Skin of body (tissue), 3 donors: ENCODE measurements at places on chromosomes 5 and 9.

DNA sequence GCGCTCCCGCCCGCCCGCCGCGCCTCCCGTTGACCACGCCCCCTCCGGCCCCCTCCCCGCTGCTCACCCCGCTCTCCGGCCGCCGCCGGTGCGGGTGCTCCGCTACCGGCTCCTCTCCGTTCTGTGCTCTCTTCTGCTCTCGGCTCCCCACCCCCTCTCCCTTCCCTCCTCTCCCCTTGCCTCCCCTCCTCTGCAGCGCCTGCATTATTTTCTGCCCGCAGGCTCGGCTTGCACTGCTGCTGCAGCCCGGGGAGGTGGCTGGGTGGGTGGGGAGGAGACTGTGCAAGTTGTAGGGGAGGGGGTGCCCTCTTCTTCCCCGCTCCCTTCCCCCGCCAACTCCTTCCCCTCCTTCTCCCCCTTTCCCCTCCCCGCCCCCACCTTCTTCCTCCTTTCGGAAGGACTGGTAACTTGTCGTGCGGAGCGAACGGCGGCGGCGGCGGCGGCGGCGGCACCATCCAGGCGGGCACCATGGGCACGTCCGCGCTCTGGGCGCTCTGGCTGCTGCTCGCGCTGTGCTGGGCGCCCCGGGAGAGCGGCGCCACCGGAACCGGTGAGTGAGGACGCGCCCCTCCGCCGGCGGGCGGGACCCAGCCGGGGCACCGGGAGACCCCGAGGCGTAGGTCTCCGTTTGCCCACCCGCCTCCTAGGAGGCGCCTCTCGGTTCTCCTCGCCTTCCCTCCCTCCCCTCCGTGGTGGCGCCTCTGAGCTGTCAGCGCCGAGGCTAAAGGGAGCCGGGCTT, at the start of gene VLDLR:
TSS of gene VLDLR (plus strand) at position 66 of the 739 bp plus-strand sequence. CDS start at position 469, 403 bp downstream.
- DNase-seq, result no peak

- DNase-seq, result no peak
Measured at GRCh38 chr9:134533850-134534588, 107.6 kb upstream of the COL5A1 start.

DNA sequence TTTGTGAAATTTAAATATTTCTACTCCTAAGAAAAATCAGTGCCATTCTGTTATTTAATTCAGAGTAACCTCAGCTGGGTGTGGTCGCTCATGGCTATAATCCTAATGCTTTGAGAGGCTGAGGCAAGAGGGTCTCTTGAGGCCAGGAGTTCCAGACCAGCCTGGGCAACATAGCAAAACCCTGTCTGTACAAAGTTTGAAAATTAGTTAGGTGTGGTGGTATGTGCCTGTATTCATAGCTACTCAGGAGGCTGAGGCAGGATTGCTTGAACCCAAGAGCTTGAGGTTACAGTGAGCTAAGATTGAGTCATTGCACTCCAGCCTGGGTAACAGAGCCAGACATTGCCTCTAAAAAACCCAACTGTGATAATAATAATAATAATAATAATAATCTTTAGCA, 44.8 kb upstream of the CNTLN start:
- no peak for DNase-seq

DNA sequence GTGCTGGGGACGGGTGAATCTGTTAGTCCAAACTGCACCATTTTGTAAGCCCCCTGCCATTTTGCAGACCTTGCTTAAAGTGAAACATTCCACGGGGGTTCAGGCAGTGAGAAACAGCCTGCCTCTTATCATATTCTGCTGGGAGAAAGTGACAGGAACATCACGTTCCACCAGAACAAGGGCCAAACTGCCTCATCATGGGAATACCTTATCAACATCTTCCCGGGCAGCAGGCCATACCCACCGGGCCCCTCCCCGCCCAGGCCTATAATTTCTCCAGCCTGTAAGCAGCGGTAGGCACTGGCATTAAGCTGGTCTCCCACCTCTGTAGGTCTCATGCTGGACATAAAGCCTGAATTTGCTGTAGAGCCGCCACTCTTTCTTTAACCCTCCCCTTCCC, 1.5 kb upstream of the CFAP77 start:
- no peak for DNase-seq

DNA sequence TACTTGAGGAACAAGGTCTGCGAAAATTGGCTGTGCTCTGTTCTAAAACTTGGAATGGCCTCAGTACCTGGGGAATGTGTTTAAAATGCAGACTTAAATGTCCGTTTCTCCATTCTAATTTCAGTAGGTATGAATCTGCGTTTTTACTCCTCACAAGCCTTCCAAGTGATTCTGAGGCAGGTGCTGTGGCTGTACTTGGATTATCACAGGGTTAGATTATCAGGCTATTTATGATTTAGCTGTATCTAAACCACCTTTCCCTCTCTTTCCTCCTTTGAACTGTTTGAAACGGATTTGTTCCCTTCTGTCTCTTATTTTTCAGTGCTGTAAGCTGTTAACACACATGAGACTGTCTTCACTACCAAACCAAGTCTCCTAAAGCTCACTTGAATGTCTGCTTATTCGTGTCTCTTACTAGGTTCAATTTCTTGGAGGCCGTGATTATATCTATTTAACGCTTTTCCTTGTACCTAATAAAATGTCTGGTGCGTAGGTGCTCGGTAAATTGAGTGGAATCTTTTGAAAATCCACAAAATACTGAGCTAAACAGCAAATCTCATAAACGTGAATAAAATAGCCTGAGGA, 714 bp upstream of the CETN3 start:
- DNase-seq, result peak; percentile 83

- no peak for DNase-seq
Measured at GRCh38 chr9:127344368-127345000, 52.5 kb upstream of the SLC2A8 start.

GRCh38 chr9:79945495-79945894, 373.7 kb downstream of the TLE4 start:
- no peak for DNase-seq

DNA sequence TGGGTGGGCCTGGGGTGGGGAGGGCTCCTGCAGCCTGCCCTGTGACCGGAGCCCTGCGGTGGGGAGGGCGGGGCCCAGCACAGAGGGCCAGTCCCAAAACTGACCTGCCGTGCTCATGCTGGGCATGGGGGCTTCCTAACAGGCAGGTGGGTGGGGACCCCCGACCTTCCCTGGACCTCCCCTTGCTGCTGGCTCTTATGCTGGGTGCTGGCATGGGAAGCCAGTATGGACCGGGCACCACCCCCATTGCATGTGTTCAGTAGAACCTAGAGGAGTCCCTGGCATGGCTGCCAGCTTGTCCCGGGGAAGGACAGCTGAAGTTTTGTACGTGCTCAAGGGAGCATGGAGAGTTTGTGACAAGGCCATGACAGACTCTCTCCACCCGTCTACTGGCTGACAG, 37.1 kb downstream of the WNK2 start:
- no peak for DNase-seq

GRCh38 chr9:126853667-126854066, 6.8 kb upstream of the ZBTB34 start:
- no peak for DNase-seq

- peak; percentile 45 for DNase-seq
Measured at GRCh38 chr5:159805021-159805420, 111.3 kb upstream of the ADRA1B start.

GRCh38 chr5:71946343-71947030, 160.8 kb upstream of the MAP1B start:
- DNase-seq, result no peak

- no peak for DNase-seq
Measured at GRCh38 chr5:108818613-108819272, 71.0 kb downstream of the FER start.

GRCh38 chr5:530001-530955, 6.0 kb upstream of the SLC9A3 start:
- DNase-seq, result no peak

GRCh38 chr5:135375040-135375793, 23.8 kb downstream of the MACROH2A1 start:
- peak; percentile 24 for DNase-seq

DNA sequence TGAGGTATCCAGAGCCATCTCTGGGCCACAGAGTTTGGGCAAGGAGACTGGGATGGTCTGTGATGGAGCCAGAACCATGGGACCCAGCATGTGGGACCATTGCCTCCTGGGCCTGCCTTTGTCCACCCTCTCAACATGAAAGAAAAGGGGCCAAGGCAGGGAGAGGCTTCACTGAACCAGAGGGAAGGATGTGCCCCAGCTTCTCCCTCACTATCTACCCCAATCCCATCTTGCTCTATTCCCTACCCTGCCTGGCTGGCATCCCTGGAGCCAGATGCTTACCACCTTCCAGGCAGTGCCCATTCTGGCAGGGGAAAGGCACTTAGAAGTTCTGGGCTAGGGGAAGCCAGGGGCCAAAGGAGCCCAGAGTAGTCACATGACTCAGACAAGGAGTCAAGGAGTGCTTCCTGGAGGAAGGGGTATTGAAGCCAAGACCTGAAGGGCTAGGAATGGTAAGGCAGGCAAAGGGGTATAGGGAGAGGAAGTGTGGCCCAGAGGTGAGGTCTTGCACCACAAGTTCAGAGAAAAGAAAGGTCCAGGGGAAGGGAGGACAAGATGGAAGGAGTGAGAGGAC, 9.8 kb downstream of the PDLIM4 start:
- no peak for DNase-seq

DNA sequence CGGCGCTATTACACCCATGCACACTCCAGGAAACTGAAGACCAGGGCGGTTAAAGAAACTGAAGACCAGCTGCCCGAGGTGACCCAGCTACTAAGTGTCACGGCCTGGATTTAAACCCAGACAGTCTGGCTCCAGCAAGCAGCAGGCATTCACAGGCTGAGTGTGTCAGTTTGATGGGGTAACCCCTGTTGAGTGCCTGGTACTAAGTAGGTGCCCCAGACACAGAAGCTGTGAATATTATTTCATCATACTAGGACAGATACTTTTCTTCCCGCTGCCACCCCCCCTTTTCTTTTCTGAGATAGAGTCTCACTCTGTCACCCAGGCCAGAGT, 7.3 kb downstream of the ENG start:
- no peak for DNase-seq

DNA sequence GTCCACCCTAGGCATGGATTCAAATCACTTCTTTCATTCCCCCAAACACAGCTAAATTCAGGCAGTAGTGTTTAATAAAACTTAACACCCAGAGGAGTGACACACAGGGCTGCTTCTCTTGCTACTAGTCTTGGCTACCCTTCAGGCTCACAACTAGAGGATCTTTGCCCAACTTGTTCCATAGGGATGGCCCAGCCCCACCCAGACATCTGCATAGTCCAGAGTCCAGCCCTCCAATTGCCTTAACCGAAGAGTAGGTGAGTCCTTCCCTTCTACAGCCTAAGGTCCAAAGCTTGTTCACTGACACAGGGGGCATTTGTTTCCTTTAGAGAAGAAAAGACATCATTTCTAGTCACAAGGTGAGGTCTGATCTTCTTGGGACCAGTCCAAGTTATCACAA, 15.2 kb upstream of the RXFP3 start:
- DNase-seq, result no peak

GRCh38 chr9:21031091-21031807, at the start of gene HACD4:
Gene HACD4, minus strand, starts transcription at chr9:21031640. Its CDS starts 50 bp downstream, at chr9:21031590.
- DNase-seq, result no peak

GRCh38 chr9:93965830-93966577, 10.8 kb upstream of the BARX1 start:
- no peak for DNase-seq

DNA sequence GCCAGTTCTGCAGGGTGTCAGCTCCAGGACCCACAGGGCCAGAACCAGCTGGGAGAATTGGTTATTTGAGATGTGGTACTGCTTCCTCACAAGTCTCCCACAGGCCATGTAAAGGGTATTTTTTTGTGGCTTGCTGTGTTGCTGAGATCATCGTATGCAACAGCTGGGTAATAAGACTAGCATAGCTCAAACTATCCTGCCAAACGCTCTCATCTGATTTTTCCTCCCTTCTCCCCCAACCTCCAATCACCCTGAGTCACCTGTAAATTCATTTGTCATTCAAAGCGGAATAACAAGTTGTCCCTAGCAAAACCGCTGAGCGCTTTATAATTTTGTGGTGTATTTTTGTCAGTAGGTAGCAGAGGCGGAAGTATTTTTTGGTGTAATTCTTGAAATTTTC, 63.2 kb downstream of the NSG2 start:
- DNase-seq, result no peak

DNA sequence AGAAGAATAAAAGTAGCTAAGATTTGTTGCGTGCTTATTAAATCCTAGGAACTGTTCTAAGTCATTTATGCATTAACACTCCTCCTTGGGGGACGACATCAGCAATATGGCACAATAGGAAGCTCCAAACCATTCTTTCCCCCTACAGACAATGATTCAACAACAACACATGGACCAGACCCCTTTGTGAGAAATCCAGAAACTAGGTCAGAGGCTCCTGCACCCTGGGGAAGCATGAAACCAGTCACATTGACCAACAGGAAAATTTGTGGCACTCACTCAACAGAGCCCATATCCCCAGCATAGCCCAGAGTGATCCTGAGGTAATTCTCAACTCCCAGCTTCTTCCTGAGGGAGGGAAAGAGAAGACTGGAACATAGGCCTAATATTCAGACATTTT, 294.4 kb downstream of the HINT1 start:
- DNase-seq, result no peak

GRCh38 chr5:110832683-110833082, 93.9 kb downstream of the SLC25A46 start:
- no peak for DNase-seq

- no peak for DNase-seq
Measured at GRCh38 chr5:1128977-1129710, 17.3 kb upstream of the SLC12A7 start.

- no peak for DNase-seq
Measured at GRCh38 chr5:140628711-140629110, 4.3 kb downstream of the CD14 start.

- peak; percentile 12 for DNase-seq
Measured at GRCh38 chr5:53603009-53603687, 42.7 kb downstream of the NDUFS4 start.

GRCh38 chr5:39992617-39993202, 567.9 kb upstream of the DAB2 start:
- DNase-seq, result no peak

GRCh38 chr5:14728459-14728938, 64.0 kb downstream of the OTULIN start:
- no peak for DNase-seq

DNA sequence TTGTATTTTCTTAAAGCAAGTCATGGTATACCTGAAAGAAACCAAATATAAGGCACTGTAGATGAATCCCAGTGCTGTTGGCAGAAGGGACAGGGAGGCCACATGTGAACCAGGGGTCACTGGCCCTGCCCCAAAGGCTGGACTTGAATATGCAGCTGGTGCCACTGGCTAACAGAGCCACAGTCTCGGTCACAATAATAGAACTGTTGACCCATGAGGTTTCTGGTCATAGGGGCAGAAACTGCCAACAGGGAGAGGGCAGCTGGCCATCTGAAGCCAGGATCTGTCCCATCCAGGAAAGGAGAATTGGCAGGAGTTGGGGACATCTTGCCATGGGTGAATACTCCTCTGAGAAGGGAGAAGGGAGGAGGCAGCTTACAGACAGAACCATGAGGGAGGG, 31.9 kb downstream of the PALM2AKAP2 start:
- no peak for DNase-seq

GRCh38 chr9:137504432-137504777, 45.3 kb upstream of the NSMF start:
- DNase-seq, result no peak

DNA sequence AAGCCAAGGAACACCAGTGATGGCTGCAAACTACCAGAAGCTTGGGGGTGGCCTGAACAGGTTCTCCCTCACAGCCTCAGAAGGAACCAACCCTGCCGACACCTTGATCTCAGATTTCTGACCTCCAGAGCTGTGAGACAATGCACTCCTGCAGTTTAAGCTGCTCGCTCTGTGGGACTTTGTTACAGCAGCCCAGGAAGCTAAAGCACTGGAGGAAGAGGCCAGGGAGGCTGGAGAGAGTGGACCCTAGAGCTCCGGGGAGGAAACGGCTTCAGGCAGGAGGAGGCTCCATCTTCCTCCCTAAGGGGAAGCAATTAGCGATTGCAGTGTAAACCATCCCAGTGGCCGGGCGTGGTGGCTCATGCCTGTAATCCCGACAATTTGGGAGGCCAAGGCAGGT, 25.1 kb downstream of the BARX1 start:
- DNase-seq, result no peak
